Karpas-422 (cell line): ENCODE measurements at places on chromosomes 2 and 18. TPM values are rescaled to one million over a fixed set of nuclear protein-coding genes. Genes with fewer than 3 reads are reported as not detected.

GRCh38 chr2:98453083-98453482 is 8.4 kb downstream of the INPP4A start:
- no peaks in the 10 kb centered on the region for H3K36me3 ChIP-seq
- no peak for DNase-seq
- no peaks in the 10 kb centered on the region for H3K27me3 ChIP-seq
- H3K4me1 ChIP-seq = peaks cover 7% of the 10 kb centered on the region

- no peak overlapping the region for H3K27ac ChIP-seq
- no peak for DNase-seq
- no peaks in the 10 kb centered on the region for H3K27me3 ChIP-seq
- no peaks in the 10 kb centered on the region for H3K36me3 ChIP-seq
- H3K4me3 ChIP-seq = no peak overlapping the region
Observed at GRCh38 chr2:222973237-222973636, 78.8 kb upstream of the KCNE4 start.

- no peaks in the 10 kb centered on the region for H3K4me1 ChIP-seq
- H3K27me3 ChIP-seq = no peaks in the 10 kb centered on the region
- no peak overlapping the region for H3K4me3 ChIP-seq
- no peak overlapping the region for H3K27ac ChIP-seq
Observed at GRCh38 chr2:206823178-206823577, 57.8 kb downstream of the FASTKD2 start.

GRCh38 chr2:190649798-190650390 is 1.0 kb downstream of the NAB1 start:
- no peak overlapping the region for H3K27ac ChIP-seq
- peak overlapping the region; percentile 86 for H3K4me3 ChIP-seq

The FLACC1 gene
- 0.18 and 13.2 TPM in 2 replicates for total RNA-seq
